Activated CD8-positive, alpha-beta T cell treated with anti-CD3 and anti-CD28 coated beads for 36 hours (primary cell): ENCODE measurements at places on chromosomes 4 and X.

- H3K4me1 ChIP-seq = no peaks in the 10 kb centered on the region
- no peak for DNase-seq
- no peak overlapping the region for H3K4me3 ChIP-seq
- H3K27me3 ChIP-seq = no peaks in the 10 kb centered on the region
- H3K27ac ChIP-seq = no peak overlapping the region
Measured at GRCh38 chrX:11242704-11243103, 50.5 kb upstream of the AMELX start.

DNA sequence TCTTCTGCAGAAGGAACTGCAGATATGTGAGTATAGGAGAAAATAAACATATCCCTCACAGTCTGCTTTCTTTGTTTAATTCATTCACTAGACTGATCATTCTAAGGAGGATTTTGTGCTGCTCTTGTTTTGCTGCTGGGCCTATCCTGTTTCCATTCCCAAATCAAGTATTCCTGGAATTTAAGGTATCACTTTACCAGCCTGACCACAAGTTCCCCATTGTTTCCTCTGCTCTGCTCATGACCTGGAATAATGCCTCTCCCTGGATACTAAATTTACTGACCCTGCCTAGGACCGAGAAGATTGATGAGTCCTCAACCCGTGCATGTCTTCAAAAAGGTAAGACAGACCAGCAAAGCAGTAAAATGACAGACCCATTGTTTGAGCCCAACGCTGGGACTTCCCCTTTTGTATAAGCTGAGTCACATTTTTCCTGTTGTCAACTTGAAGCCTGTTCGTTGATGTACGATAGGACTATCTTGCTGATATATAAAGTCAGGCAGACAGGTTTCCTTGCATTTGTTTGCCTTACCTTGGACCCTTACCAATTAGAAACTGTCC, 85.5 kb upstream of the TET2 start:
- DNase-seq = peak; percentile 70
- peak overlapping the region; percentile 51 for H3K4me3 ChIP-seq
- peaks cover 52% of the 10 kb centered on the region for H3K4me1 ChIP-seq

DNA sequence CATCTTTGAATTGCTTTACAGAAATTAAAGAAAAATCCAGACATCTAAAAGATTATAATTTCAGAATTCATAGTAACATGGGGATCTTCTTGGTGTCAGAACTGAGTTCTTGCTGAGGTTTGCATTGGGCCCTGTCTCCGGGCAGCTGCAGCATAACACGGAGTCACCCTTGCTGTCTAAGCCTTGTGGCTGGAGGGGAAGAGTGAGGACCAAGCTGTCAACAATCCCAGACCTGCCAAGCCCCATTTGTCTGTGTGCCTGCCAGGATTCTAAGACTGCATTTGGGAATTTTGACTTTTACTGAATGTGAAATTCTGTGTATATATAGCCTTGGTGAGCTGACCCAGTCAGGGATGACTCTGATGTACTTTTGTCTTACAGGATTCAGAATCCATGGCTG, 25.2 kb upstream of the NAP1L5 start:
- no peaks in the 10 kb centered on the region for H3K4me1 ChIP-seq
- H3K4me3 ChIP-seq = no peak overlapping the region
- peaks cover 17% of the 10 kb centered on the region for H3K36me3 ChIP-seq
- no peak overlapping the region for H3K27ac ChIP-seq
- no peaks in the 10 kb centered on the region for H3K27me3 ChIP-seq
- DNase-seq = no peak

- no peaks in the 10 kb centered on the region for H3K4me1 ChIP-seq
- no peaks in the 10 kb centered on the region for H3K27me3 ChIP-seq
- no peak overlapping the region for H3K27ac ChIP-seq
- no peaks in the 10 kb centered on the region for H3K36me3 ChIP-seq
- no peak overlapping the region for H3K4me3 ChIP-seq
- DNase-seq = no peak
Measured at GRCh38 chrX:85573801-85574200, 194.3 kb upstream of the POF1B start.

DNA sequence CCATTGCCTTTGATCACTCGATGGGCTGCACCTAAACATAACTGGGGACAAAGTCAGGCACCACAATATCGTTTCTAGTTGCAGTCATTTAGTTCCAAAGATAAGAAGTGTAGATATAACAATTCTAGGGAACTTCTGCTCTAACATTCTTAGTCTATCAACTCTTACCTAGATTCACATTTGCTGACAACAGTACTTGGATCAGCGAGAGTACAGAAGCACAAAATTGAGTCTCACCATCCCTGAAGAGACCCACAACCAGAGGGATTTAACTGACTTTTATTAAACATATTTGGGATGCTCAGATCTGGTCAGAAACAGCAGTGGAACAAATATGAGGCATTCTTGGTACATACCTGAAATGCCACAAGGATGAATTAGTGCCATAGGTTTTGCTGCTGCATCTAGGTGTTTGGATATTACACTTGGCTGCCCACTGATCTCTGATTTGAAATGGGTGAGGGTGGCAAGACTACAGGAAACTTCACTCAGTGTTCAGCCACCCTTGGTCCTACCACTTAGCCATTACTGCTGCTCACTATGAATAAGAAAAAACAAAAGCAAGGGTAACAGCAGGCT, 28.9 kb upstream of the HUWE1 start:
- H3K36me3 ChIP-seq = peaks cover 17% of the 10 kb centered on the region
- no peaks in the 10 kb centered on the region for H3K27me3 ChIP-seq
- H3K27ac ChIP-seq = peak overlapping the region; percentile 100
- DNase-seq = no peak

DNA sequence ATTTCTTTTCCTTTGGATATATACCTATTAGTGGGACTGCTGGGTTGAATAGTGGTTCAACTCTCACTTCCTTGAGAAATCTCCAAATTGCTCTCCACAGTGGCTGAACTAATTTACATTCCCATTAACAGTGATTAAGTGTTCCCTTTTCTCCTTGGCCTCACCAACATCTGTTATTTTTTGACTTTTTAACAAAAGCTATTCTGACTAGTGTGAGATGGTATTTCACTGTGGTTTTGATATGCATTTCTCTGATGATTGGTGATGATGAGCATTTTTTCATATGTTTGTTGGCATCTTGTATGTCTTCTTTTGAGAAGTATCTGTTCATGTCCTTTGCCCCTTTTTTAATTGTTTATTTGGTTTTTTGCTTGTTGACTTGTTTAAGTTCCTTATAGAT, 413.0 kb downstream of the MAPK10 start:
- H3K36me3 ChIP-seq = no peaks in the 10 kb centered on the region
- no peak for DNase-seq
- no peaks in the 10 kb centered on the region for H3K27me3 ChIP-seq
- no peak overlapping the region for H3K27ac ChIP-seq

DNA sequence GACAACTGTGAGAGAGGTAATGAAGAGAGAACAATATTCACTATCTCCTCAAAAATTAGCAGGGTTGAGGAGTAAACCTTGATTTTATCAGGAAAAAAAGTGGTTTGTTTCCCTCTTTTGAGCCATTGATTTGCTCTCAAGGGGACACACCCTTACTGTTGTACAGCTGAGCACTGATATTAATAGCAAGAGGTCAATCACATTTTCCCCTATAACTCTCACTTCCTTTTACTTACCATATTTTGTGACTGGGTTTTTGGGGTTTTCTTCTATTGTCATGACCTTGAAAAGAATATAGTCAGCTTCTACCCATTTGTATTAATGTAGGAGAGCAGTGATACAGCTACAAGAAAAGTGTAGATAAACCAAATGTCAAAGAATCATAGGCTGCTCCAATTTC, 70.2 kb upstream of the LONRF3 start:
- no peaks in the 10 kb centered on the region for H3K4me1 ChIP-seq
- H3K27ac ChIP-seq = no peak overlapping the region
- no peaks in the 10 kb centered on the region for H3K27me3 ChIP-seq
